Smooth muscle cell of the coronary artery (primary cell): ENCODE measurements at places on chromosomes 2 and 18. TPM values are rescaled to one million over a fixed set of nuclear protein-coding genes. Genes with fewer than 3 reads are reported as not detected.

Gene PDE1A
- 6.5 and 26.8 TPM in 2 replicates for total RNA-seq

Gene GALNT14
- total RNA-seq, result 0.08 and 0.12 TPM in 2 replicates

Gene TBR1
- total RNA-seq, result not detected in 2 replicates

Gene GKN1
- total RNA-seq, result not detected in 2 replicates

Gene CYS1
- 0.45 and 1.6 TPM in 2 replicates for total RNA-seq

Gene SERPINB13
- not detected in 2 replicates for total RNA-seq

Gene OTOF
- total RNA-seq, result under 0.01 TPM in 1 of 2 replicates, not detected in the other

Gene CRYGC
- total RNA-seq, result not detected in 2 replicates

Gene GALR1
- total RNA-seq, result under 0.01 TPM in 1 of 2 replicates, not detected in the other

Gene SGPP2
- not detected in 2 replicates for total RNA-seq

Gene SMYD5
- 15.0 and 20.5 TPM in 2 replicates for total RNA-seq

Gene DAPL1
- not detected in 2 replicates for total RNA-seq

Gene KANSL3
- total RNA-seq, result 26.9 and 27.6 TPM in 2 replicates

Gene CNGA3
- total RNA-seq, result under 0.01 TPM in 1 of 2 replicates, not detected in the other

Gene PRPF40A
- total RNA-seq, result 66.6 and 107 TPM in 2 replicates

Gene FAM210A
- 15.6 and 19.3 TPM in 2 replicates for total RNA-seq

Gene ITGA6
- total RNA-seq, result 2.8 and 8.9 TPM in 2 replicates

Gene EVX2
- not detected in 2 replicates for total RNA-seq

Gene FAP
- total RNA-seq, result 169 and 182 TPM in 2 replicates

Gene SPP2
- total RNA-seq, result not detected in 2 replicates

Gene ARHGEF33
- total RNA-seq, result 0.15 and 0.59 TPM in 2 replicates
